Stimulated activated CD4-positive, alpha-beta T cell treated with anti-CD3 and anti-CD28 coated beads, Interleukin-15, amount 100 ng/mL, for 1 hour (primary cell): ENCODE measurements at places on chromosomes 13 and 19.
A peak's percentile ranks its signal among the peaks of the same experiment; 100 is the strongest.

DNA sequence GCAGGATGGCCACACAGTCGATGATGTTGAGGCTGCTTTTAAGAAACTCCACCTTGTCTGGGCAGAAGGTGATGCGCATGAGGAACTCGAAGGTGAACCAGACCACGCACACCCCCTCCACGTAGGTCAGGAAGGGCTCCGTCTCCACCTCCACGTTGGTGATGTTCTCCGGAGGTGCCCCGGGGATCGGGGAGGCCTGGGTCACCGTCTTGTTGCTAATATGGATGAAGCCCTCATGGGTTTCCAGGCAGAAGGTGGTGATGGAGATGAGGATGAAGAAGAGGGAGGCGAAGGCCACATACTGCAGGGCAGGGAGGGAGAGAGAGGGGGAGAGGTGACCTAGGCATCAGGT, 5.4 kb downstream of the KCNC3 start:
- no peak for DNase-seq

- peak; percentile 10 for DNase-seq
Observed at GRCh38 chr13:23377983-23378632, 55.4 kb downstream of the SACS start.

- DNase-seq: no peak
Observed at GRCh38 chr13:26037302-26037701, 14.5 kb downstream of the SHISA2 start.

DNA sequence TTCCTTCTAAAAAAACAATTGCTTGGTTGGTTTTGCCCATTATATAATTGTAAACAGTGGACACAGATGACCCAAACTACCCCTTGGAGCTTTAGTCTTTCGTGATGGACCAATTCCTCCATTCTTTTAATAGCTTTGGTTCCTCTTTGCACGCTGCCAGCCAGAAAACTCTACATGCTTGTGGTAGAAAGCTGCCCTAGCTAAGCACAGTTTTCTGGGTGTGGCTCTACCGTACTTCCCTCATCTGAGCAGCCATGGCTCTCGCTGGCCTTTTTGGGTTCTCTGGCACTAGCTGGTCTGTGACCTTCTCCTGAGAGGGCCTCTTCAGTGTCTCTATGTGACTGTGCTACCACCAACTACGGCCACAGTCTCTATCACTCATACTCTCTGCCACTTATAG, 29.9 kb upstream of the CEBPA start:
- no peak for DNase-seq

GRCh38 chr13:62687732-62688131, 1272.1 kb upstream of the PCDH20 start:
- no peak for DNase-seq

GRCh38 chr13:97199451-97199850, 22.7 kb upstream of the MBNL2 start:
- no peak for DNase-seq

GRCh38 chr19:5694956-5695648, 5.0 kb downstream of the RPL36 start:
- DNase-seq: no peak

DNA sequence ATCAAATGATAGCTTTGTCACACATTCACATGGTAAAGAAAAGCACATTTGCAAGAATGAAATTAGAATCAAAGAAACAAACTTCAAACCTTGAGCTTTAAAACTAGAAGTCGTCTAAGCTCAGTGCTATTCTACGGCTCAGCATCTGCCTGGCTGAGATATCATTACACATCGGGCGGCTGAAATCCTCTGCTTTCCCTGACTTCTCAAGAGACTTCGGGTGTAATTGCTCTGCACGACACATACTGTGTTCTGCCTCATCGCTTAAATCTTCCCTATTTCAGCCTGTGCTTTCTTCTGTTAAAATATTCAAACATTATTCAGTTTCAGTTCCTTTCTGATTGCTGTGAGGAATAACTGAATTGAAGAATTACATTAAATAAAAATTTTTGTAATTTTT, 265.3 kb downstream of the NALCN start:
- no peak for DNase-seq

DNA sequence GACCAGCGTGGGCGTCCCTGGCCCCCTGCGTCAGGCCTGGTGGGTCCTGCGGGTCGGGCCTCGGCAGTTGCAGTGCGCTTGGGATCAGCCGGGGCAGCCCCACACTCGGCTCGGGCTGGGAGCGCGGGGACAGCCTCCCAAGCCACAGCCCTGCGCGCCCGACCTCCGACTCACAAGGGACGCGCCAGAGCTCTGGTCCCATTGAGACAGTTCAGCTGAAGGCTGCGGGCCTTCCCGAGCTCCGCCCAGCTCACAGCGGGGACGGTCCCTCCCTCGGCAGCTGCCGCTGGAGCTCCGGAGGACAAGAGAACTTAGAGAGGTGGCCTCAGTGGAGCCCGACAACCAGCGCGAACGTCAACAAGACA, 45.7 kb upstream of the ZNF730 start:
- DNase-seq: no peak

GRCh38 chr13:39224671-39225240, 186.5 kb downstream of the NHLRC3 start:
- no peak for DNase-seq

- no peak for DNase-seq
Observed at GRCh38 chr13:32863596-32863995, 152.6 kb upstream of the KL start.

DNA sequence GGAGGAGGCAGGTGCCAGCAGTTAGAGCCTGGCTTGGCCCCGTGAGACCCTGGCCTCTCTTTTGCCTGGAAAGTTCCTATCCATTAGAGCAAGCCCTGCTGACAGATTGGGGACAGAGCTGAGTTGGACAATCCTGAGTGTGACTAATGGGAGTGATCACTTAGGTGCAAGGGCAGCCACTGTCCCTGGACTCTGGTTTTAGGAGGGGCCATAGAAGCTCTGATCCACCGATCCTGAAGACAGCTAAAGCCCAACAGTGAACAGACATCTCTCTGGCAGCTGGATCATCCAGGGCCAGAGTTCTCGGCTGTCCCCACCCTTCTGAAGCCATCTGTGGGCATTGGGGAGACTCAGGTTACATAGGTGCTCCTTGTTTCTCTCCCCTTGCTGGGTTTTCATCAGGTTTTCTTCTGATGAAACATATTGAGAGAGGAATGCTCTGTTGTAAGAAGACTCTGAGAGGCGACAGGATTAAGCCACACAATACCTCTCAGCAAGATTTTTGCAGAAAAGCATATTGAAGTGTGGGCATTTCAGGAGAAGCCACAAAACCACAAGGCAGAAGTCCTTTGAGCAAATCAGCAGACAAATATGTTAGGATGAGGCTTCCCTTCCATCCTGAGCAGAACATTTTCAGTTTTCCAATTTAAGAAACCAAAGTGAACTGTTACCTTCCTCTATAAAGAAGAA, 288.0 kb upstream of the MAB21L1 start:
- DNase-seq: no peak

DNA sequence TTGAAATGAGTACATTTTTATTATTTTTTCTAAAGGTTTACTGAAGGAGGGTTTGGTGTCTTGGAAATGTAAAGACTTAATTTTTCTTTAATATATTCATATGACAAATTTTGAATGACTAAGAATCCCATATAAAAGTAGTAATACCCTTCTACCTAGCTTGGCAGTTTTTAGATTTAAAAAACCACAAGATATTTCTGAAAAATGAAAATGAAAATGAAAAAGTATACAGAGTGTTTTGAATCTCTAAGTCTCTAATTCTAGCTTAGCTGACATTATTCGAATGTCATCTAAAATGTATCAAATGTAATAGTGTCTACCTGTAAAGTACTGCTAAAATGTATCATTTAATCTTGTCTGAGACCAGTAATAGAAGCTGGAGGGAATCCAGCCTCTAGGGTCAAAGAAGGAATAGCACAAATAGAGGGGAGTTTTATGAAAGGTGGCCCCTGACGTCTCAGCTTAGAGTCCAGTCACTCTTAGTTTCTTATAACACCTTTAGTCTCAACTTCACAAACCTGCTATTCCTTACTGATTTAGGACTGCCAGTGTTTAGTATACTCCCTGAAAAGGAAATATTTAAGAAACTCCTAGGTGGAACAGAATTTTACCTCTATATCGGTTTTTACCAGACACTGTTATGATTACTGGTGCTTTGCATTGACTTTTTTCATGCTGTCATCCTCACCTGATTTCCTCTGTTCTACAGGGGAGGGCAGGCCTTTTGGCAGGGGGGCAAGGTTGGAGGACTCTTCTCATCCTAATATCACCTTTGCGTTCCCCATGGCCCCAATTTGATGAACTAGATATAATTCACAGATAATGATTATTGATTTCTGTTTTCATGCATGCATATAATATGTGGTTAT, 16.2 kb upstream of the MIR17HG start:
- no peak for DNase-seq

GRCh38 chr19:44951179-44952159, 3.7 kb upstream of the CLPTM1 start:
- DNase-seq: peak; percentile 34

GRCh38 chr13:112984954-112985802, 16.2 kb downstream of the MCF2L start:
- DNase-seq: no peak

DNA sequence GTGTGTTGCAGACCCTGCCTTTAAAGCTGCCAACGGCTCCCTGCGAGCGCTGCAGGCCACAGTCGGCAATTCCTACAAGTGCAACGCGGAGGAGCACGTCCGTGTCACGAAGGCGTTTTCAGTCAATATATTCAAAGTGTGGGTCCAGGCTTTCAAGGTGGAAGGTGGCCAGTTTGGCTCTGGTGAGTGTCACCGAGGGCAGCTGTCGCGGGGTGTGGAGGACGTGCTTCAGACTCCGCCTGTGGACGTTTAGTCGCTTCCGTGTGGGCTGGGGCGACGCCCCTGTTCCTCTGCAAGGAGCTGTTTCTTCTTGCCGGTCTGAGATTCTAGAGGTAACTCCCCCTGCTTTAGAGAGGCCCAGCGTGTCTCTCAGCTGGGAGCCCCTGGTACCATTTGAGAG, 24.5 kb downstream of the LAMP1 start:
- no peak for DNase-seq

DNA sequence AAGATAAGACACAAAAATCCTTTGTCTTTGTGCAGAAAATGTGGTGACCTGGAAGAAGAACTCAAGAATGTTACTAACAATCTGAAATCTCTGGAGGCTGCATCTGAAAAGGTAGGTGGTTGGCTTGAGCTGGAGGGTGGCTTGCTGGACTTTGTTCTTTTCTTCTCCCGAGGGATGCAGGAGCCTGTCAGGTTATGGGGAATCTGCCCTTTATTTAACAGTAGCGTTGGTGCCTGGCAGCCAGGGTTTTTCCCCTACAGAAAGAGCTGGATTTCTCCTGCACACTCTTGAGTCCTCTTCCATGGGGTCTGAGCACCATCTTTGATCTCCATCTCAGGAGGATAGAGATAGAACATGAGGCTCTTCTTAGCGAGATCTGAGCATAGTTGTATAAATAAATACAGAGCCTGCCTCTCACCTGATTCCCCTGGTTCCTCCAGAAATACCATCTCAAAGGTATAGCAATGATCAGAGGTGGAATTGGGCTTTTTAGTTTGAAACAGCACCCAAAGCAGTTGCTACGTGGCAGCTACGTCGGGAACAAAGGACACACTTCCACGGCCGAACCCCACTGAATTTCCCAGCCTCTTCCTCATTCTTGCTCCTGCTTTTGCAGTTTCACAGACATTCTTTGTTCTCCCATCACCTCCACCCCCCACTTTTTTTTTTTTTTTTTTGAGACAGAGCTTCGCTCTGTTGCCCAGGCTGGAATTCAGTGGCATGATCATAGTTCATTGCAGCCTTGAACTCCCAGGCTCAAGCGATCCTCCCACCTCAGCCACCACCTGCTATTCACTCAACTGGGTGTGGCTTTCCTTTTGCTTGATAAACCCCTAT, 12.9 kb downstream of the TPM4 start:
- no peak for DNase-seq

GRCh38 chr19:14337510-14337909, 43.7 kb upstream of the ADGRE5 start:
- no peak for DNase-seq

- no peak for DNase-seq
Observed at GRCh38 chr19:31232871-31233270, 116.4 kb downstream of the TSHZ3 start.

DNA sequence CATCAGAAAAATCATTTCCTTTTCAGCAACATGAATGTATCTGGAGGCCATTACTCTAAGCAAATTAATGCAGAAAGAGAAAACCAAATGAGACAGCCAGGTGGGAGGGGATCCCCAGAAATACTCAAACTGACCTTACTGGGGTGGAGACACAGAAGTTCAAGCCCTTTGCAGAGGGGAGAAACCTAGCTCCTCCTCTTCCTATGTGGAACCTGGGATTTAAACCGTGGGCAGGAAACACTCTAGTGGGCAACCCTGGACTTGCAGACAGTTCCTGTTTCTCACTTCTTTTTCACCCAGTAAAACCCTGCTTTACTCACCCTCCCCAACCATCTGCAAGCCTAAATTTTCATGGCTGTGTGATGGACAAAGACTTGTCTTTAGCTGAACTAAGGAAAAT, 61.3 kb downstream of the SLITRK6 start:
- DNase-seq: no peak

DNA sequence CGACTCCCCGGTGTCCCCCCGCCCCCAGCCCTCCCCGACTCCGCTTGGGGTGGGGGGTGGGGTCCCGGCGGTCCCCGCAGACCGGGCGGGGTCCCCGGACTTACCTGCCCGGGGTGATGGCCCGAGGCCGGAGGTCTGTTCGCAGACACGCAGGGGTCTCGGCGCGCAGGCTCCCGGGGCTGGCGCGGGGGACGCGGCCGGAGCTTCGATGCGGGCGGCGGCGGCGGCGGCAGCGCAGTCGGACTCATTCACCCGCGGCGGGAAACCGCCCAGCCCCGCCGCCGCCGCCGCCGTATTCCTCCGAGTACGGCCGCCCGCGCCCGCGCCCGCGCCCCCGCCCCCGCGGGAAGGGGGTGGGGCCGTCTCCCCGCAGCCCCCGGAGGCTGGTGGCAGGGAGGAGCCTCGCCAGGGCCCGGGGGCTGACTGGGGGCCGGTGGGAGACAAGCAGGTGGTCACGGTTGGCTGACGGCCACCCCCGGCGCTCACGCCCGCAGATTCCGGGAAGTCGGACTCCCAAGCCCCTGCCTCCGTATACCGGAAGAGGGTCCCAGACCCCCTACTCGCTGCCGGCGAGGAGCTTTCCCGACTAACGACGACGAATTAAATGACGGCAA, at the start of gene C2CD4C:
Gene C2CD4C (minus strand): TSS at position 246 of the 614 bp plus-strand sequence. CDS start 786 bp downstream, outside the sequence.
- DNase-seq: no peak

DNA sequence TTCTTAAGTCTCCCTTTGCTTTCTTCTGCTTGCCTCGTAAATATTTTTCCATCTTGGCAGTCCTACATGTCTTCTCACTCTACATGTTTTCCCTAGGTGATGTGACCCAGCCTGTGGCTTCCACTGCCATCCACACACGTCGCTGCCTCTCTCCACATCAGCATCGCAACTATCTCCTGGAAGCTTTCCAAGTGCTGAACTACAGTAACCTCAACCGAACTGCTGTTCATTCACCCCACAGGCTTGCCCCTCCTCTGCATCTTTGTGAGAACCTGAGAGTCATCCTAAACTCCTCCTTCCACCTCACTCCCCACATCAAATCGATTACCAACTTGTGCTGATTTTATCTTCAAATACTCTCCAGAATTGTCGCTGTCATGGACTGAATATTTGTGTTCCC, 41.2 kb upstream of the USPL1 start:
- DNase-seq: no peak
